ENCODE measurements at places on chromosomes 2 and 18.

DNA sequence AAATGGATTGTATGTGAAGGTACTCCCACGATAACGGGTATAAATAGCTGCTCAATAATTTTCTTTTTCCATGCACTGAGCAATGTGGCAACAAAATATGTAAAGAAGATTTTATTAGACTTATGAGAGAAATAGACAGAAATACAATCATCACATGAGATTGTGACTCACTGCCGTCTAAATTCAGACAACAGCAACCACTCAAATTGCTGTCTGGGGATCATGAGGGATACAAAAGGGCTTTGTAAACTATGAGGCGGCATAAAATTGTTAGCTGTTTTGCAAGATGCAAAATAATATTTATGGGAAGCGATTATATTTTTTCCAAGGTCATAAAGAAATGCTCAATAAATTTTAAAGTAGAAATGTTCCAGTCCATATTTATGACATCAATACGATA is 259.1 kb upstream of the AGAP1 start:
- no peak for DNase-seq

GRCh38 chr2:129004485-129004884 is 685.8 kb upstream of the HS6ST1 start:
- DNase-seq = no peak

DNA sequence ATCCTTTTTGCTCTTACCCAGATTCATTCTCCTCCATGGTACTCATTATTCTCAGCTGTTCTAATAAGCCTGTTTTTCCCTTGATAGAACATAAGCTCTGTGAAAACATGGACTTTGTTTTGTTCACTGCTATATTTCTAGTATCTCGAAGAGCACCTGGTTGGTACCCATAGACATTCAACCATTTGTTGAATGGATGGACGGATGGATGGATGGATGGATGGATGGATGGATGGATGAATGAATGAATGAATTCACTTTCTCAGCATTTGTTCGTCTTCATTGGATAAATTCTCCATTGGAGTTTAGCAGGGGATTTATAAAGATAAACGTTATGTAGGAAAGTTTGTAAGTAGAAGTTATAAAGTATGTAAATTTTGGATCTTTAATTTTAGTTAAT is 2.9 kb downstream of the FAM171B start:
- DNase-seq = no peak

- no peak for DNase-seq
Measured at GRCh38 chr2:123791684-123792083, 233.4 kb upstream of the CNTNAP5 start.

- no peak for DNase-seq
Measured at GRCh38 chr2:21468624-21469023, 344.9 kb downstream of the TDRD15 start.

DNA sequence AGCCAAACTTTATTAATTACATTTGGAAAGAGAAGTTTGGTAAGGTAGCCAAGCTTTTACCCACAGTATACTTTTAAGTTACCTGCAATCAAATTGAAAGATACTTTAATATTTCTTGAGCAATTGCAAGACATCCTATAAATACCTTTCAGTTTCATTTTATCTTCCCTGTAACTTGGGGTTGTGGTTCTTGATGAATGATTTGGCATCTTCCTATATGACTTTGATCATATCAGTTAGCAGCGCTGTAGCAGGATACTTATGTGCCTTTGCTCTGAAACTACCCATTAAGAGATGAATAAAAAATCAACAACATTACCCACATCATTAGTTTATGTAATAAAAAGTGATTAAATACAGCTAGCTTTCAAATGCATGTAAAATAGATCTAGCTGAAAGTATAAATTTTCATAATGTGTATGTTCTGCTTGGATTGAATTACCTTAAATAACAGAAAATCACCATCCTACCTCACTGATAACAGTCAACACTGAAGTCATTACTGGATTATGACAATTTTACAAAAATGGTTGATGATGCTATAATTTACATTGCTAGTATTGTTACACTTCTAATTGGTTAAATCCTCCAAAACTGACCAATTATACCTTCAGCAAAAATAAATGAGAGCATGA is 50.4 kb downstream of the MMADHC start:
- no peak for DNase-seq

GRCh38 chr2:215423234-215423633 is 12.6 kb downstream of the FN1 start:
- no peak for DNase-seq

DNA sequence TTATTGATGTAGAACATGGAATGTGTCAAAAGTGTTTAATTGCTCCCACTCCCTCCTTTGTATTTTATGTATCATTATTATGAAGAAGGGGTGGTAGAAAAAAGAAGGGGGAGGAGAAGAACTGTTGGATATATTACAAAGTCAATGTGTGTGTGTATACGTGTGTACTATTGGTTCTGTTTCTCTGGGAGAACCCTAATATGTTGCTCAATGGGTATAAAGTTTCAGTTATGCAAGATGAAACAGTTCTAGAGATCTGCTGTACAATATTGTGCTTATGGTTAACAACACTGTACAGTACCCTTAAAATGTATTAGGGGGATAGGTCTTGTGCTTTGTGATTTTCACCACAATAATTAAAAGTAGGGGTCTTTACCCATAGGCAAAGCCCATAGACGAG is 58.1 kb upstream of the ZC3H15 start:
- DNase-seq = no peak

DNA sequence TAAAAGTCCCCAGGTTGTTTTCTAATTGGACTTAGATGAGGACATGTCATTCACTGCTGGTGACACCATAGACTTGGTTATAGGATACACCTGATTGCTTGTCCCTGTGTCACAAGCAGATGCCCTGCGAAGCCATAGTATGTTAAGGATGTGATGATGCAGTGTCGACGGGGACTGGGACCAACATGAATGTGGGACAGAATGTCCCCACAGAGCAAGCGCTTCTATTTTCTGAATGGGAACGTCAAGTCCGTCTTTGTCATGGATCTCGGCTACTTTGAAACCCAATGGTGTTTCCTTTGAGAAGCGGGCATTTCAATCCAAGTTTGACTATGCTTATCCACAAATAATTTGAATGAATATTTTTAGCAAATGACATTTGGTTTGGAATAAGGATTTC is 2.1 kb downstream of the GCG start:
- DNase-seq = no peak

- DNase-seq = no peak
Measured at GRCh38 chr2:38723173-38723572, 28.0 kb downstream of the SRSF7 start.

GRCh38 chr2:903223-903900 is 47.3 kb upstream of the SNTG2 start:
- no peak for DNase-seq

- no peak for DNase-seq
Measured at GRCh38 chr2:119245076-119245840, 21.6 kb downstream of the STEAP3 start.

DNA sequence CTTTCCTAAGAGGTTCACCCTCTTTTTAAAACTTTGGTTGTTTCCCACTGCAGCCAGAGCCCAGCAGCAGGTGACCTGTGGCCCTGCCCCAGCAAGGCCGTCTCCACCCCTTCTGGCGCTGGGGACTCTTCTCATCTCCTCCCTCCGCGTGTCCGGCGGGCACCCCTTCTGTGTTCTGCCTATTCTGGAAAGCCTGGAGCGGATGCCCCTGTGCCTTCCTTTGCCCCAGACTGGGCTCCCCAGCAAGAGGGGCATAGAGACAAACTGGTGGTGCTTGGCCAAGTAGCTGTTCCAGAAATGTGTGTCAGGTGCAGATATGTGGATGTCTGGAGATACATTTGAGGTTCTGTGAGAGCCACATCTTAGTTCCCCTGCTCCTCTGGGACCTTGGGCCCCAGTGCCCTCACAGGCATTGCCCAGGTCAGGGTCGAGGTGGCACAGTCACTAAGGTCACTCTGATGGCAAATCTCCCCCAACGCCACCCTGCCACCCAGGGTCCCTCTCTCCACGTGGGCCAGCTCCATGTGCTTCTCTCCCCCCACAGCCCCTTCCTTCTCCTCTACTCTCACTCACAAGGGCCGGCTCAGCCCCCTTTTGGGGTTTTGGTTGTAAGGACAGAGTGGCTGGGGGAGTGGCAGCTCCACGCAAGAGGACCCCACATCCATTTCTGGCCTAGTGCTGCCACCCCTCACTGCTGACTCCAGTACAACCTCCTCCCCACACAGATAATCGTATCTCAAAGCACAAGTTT is 35.5 kb upstream of the TAF1B start:
- no peak for DNase-seq

- no peak for DNase-seq
Measured at GRCh38 chr2:231038483-231039293, 1.4 kb downstream of the C2orf72 start.

- no peak for DNase-seq
Measured at GRCh38 chr18:57621246-57621604, 411 bp downstream of the NARS1 start.

DNA sequence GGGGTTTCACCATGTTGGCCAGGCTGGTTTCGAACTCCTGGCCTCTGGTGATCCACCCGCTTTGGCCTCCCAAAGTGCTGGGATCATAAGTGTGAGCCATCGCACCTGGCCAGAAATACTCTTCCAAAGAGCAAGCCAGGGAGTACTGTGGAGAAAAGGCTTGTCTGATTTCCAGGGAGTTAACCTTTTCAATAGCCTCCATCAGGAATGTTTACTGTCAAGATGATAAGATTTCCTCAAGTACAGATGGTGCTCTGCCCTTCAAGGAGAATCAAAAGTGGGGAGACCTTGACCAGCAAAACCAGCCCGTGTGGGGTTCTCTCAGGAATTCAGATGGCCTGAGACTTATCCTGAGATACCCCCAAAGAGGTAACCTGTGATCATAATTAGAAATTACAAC is 237.2 kb downstream of the PRKCE start:
- DNase-seq = no peak

DNA sequence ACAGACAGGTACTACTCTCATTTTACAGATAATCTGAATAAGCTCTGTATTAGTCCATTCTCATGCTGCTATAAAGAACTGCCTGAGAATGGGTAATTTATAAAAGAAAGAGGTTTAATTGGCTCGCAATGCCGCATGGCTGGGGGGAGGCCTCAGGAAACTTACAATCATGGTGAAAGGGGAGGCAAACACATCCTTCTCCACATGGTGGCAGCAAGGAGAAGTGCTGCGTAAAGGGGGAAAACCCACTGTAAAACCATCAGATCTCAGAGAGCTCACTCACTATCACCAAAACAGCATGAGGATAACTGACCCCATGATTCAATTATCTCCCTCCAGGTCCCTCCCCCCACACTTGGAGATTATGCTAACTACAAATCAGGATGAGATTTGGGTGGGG is 254.4 kb downstream of the KCNE4 start:
- no peak for DNase-seq

DNA sequence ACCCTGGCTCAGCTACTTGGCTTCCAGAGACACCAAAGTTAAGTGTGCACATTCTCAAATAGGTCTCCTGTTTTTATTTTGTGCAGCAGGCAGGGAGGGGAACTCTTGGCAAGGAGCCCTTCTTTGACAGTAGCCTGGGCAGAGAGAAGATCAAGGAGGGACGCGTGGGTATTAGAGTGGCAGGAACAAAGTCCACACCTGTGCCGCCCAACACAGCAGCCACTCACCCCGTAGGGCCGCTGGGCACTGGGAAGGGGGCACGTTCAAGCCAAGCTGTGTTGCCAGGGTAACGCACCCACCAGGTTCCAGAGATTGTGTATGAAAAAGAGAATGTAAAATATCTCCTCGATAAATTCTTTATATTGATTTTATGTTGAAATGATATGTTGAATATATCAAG is 229.3 kb upstream of the AGAP1 start:
- no peak for DNase-seq

DNA sequence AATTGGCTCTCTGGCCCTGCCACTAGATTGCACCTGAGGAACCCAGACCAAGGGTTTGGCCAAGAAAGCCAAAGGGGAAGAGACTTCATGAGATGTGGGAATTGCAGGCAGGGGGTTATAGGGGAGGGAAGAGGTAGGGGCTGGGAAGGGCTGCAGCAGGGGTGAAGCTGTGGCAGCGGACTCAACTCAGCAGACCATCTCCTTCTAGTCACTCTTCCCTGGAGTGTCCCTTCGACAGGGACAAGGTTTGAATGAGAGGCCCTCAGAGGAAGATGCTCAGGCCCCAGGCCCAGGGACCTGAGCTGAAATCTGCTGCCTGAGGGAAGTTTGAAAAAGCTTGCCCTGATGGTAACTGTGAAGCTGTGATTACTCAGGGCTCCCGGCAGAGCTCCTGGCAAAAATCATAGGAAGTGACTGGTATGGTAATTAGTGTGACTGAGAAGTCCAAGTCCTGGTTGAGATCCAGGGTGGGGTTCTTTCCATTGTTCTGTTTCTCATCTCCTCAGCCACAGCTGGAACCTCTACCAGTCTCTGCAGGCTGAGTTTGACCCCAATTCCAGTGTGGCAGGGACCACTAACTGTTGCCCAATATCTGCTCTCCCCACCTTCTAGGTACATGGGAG is 300.9 kb downstream of the CYP26B1 start:
- DNase-seq = no peak

DNA sequence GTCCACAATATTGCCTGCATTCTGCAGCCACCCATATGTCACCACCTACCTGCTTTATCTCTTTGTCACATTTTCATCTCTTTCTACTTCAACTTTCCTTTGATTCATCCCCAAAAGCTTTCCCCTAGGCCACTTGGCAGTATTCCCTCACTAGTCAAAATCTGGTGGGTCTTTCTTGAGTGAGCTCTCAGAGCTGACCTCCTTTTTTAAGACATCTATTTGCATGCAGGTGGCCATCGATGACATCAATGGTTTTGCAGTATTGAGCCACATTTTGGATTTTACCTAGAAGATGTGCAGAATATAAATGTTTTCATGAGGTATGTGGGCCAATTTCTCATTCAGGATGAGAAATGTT is 133.4 kb upstream of the REG3A start:
- DNase-seq = no peak

DNA sequence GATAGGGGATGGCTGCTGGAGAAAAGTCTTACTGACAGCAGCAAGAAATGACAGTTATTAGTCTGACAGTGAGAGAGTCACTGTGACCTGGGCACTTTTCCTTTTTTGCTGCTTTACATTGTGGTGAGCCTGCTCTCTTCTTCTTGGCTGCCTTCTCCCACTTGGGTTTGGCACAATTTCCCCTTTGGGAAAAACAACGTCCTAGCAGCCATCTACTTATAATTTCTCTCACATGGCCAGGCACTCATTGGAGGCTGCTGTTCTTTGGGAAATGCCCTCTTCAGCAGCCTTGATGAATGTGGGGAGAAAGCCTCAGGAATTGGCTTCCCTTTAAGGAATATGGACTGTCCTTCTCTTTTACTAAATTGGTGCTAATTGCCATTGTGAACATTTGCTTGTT is 60.4 kb upstream of the SLC1A4 start:
- no peak for DNase-seq

Measured in pancreas (tissue), 10 donors.